ENCODE measurements at places on chromosomes 11 and 22. TPM values are rescaled to one million over a fixed set of nuclear protein-coding genes. Genes with fewer than 3 reads are reported as not detected.
A peak's percentile ranks its signal among the peaks of the same experiment; 100 is the strongest.

DNA sequence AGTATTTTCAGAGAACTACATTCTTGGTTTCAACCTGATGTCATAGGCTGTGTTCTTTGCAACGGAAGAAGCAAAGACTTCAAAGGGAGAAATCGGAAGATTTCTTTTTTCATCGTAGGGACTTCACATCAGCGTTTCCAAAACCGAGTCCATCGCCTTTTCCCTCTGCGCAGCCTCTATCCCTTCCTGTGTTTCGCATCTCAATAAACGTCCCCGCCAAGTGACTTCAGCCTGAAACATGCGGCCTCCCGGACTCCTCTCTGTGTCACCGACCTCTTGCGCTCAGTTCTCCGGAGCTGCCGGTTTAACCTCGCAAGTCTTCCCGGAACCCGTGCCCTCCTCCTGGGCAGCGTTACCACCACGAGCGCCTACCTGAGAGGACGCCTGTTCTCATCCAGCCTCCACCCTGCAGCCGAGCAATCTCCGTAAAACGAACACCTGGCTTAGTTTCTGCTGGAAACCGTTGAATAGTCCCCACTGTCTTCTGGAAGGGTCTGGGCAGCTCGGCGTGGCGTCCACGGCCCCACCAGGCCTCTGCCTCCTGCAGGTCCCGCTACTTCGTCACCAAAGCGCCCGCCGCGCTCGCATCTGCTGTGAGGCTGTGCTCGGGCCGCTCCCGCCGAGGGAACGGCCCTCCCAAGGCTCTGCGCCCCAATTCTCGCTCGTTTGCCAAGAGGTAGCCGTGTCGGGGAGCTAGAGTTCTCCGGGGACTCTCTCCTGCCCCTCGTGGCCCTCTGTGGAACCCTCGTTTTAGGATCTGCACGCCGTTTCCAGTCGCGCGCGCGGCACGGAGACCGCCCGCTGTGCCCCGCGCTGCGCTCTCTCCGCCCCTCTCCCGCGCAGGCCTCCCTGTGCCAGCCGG, at the start of gene GLB1L3:
Gene GLB1L3, plus strand, starts transcription at position 846 of the 862 bp plus-strand sequence. CDS start 362 bp downstream, outside the sequence.
- peak; percentile 86 for DNase-seq
- H3K27ac ChIP-seq, result peak within 1 kb of the TSS; percentile 99
- peaks cover 4% of the 10 kb centered on the region for H3K27me3 ChIP-seq
- peaks cover 7% of the 10 kb centered on the region for H3K36me3 ChIP-seq
- peak within 1 kb of the TSS; percentile 95 for H3K4me3 ChIP-seq

- H3K4me1 ChIP-seq, result peaks cover 31% of the 10 kb centered on the region
- peak; percentile 80 for DNase-seq
- peak overlapping the region; percentile 99 for H3K4me3 ChIP-seq
- H3K27ac ChIP-seq, result peak overlapping the region; percentile 99
Observed at GRCh38 chr11:65132988-65133700, 1.2 kb downstream of the SYVN1 start.

DNA sequence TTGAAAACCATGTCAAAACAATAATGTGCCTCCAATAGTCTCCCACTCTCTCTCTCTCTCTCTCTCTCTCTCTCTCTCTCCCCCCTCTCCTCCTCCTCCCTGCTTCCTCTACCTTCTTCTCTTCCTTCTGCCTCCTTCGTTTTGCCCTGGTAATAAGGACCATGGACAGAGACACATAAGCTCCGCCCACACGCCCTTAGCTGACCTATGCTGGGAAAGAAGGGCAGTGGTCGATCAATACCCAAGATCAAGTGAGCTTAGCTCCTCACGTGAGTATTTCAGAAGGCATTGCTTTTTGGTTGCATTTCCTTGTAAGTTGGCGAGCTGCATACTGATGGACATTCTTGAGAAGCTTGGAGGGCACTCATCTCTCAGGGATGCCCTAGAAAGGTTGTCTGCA, 194.8 kb downstream of the MIAT start:
- peaks cover 11% of the 10 kb centered on the region for H3K36me3 ChIP-seq
- H3K4me1 ChIP-seq, result no peaks in the 10 kb centered on the region
- no peak for DNase-seq
- no peaks in the 10 kb centered on the region for H3K27me3 ChIP-seq

Gene NPTXR
- total RNA-seq, result 2.5 TPM

Gene ARRB1
- 18.8 TPM for total RNA-seq

Gene TNNT3
- total RNA-seq, result 6.8 TPM

Gene RIMBP3C
- 0.46 TPM for total RNA-seq

Data from activated CD4-positive, alpha-beta memory T cell treated with anti-CD3 and anti-CD28 coated beads for 36 hours (primary cell).